ENCODE measurements at places on chromosomes 2 and 18.

DNA sequence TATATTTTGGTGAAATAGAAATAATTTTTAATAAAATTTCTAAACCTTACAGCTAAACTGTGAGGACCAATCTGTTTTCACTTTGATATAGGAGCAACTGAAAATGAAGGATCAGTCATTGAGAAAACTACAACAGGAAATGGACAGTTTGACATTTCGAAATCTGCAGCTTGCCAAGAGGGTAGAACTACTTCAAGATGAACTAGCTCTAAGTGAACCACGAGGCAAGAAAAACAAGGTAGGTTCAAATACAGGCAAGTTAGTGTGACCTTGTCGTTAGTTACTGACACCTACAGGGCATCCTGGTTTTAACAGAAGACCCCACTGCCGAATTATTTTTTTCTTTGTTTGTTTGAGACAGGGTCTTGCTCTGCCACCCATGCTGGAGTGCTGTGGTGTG lies 75.5 kb upstream of the STON1 start:
- peak; percentile 21 for DNase-seq

GRCh38 chr2:229335877-229336346 lies 64.8 kb upstream of the PID1 start:
- DNase-seq = no peak

GRCh38 chr2:47520825-47521665 lies 118.1 kb downstream of the MSH2 start:
- peak; percentile 60 for DNase-seq

DNA sequence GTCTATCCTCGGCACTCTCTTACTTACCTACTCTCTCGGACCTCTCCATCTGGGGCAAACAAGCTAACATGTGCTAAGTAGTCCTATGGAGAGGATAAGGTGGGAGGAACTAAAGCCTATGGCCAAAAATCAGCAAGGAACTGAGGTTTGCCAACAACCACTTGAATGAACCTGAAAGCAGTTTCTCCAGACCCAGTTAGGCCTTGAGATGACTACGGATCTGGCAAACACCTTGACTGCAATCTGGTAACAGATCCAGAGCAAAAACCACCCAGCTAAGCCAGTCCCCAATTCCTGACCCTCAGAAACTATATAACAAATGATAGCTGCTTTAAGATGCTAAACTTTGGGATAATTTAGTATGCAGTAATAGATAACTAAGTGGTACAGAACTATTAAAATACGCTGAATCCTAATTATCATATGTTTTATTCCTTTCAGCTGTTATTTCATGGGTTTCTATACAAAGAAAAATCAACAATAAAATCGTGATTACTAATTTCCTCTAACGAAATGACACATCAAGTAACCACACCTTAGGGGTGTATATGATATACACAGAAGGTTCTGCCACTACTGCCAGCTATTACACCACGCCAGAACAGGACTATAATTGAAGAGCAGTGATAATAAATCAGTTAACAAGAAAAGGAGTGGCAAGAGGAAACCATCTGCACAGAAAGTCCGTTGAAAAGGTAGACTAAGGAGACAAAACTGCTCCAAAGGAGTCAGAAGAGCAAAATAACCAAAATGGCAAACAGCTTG lies 3.2 kb downstream of the FARSB start:
- no peak for DNase-seq

GRCh38 chr2:198096002-198096401 lies 291.6 kb downstream of the PLCL1 start:
- no peak for DNase-seq

DNA sequence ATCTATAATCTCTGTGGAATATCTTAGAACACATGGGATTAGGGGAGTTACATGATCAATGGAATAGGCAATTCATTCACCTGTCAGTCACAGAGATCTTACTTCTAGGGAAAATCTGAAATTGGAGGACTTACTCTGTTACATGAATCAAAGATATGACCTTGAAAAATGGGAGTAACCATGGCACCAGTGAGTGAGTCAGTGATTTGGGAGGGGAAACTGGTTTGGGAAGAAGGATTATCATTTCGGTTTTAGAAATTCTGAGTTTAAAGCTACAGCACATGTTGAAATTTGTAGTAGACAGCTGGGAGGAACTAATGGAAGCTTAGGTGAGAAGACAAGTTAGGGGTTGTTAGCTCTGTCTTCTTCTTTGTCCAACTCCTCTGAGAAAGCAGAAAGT lies 153.7 kb downstream of the CAMKMT start:
- no peak for DNase-seq

DNA sequence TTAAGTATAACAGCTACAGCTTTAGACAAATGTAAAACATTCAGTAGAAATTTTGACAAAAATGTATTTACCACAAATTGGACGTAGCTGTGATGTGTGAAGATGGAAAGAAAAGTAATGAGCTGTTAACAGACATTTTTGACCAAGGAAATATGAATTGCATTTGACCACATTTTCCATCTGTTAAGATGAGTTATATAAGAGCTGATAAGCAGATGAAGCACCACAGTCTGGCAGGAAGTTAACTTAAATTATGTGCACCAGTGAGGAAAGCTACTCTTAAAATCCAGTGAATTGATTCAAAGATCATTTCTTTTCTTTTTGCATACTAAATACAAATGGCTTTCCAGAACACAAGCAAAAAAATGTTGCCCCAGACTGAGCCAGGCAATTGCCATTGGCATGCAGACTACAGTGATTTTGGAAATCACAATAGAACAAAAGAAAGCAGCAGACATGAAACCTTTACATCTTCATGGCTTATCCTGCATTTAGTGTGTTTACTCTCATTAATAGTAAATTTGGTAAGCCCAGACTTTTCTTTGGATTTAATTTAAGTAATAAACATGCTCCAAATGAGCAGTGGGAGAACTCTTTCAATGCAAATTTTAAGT lies 493.7 kb downstream of the TMX3 start:
- DNase-seq = peak; percentile 28

DNA sequence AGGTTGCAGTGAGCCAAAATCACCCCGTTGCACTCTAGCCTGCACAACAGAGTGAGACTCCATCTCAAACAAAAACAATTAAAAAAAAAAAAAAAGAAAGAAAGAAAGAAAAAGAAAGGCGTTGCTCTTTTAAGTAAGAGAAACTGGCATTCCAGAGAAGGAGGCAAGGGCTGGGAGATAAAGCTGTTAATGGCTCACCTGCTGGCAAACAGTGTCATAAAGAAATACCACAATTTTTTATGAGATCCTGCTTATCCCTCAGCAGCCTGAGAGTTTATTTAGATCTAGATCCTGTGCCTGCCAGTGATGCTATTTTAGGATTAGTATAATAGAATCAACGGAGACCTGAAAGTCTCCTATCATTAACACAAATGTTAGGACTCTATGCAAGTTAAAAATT lies 16.3 kb downstream of the SLC19A3 start:
- DNase-seq = peak; percentile 6

GRCh38 chr2:108536133-108536780 lies 2.0 kb downstream of the LIMS1 start:
- DNase-seq = no peak

- peak; percentile 37 for DNase-seq
These were observed 380.4 kb downstream of the TNS1 start for GRCh38 chr2:217622205-217623060.

DNA sequence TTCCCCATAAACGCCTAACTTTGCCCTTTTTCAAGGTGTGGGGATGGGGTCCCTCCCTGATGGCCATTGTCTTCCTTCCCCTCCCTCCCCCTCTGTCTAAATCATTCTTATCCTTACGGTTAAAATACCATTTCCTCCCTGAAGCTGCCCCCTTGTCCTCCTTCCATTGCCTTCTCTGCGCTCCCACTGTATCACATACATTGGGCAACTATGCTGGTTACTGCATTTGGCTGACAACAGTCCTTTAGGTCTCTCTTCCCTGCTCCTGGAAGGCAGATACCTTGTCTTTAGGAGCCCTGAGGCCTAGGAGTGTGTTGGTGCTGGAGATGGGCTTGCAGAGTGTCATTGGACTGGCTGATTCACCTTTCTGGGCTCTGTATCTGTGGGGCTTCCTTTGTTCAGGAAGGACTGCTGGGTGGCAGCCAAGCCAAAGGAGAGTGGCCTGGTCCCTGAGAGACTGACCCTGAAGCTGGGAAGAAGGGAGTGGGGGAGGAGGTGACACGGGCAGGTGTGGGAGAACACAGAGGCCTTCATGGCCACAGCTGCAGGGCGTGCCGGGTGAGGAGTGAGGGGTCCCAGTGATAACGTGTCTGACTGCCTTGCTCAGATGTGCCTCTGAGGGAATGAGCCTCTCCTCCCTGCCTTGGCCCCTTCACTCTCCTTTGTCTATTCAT lies 2.2 kb downstream of the WNT6 start:
- DNase-seq = no peak

DNA sequence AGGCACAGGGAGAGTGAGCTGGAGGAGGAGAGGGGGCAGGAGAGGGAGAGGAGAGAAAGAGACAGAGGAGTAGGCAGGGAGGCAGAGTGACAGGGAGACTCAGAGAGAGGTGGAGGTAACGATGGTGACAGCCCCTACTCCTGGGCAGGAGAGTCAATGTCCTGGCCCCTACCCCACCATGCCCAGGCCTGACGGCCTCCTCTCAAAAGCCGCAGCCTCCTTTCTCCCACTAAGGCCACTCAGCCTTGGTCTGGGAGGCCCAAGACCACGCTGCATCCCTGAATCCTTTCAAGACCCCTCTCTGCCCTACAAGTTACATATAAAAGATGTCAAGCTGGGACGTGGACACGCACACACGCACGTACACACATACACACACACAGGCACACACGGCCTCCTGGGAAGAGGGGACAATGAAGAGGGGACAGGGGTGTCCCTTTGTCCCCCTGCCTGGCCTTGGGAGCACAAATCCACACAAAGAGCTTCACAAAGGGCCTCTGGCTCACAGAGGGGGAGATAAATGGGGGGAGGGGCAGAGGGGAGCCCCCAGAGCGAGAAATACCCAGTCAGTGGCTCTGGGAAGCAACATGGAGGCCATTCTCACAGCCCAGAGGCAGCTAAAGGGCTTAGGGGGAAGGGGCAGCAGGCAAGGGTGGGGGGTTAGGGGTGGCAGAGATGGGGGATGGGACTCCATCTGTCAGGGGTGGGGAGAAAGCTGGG lies 19.5 kb upstream of the TNS1 start:
- no peak for DNase-seq

DNA sequence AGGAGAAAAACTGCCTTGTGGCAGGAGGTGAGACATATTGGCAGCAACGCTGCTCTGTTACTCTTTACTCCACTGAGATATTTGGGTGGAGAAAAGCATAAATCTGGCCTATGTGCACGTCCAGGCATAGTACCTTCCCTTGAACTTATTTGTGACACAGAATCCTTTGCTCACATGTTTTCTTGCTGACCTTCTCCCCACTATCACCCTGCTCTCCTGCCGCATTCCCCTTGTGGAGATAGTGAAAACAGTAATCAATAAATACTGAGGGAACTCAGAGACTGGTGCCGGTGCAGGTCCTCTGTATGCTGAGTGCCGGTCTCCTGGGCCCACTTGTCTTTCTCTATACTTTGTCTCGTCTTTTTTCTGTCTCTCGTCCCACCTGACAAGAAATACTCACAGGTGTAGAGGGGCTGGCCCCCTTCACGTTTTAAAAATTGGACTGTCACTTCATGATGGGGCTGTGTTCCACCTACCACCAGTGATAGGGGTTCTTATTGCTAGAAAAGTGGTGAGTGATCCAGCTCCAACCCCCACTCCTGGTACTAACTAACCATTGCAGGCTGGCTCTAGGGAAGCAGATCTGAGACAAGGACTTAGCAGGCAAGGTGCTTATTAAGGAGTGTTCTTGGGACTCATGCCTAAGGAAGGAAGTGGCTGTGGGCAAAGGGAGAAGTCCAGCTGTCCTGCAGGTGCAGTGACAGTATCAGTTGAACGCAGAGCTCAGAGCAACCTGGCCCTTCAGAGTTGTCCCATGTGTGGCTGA lies 51.7 kb downstream of the LONRF2 start:
- no peak for DNase-seq

DNA sequence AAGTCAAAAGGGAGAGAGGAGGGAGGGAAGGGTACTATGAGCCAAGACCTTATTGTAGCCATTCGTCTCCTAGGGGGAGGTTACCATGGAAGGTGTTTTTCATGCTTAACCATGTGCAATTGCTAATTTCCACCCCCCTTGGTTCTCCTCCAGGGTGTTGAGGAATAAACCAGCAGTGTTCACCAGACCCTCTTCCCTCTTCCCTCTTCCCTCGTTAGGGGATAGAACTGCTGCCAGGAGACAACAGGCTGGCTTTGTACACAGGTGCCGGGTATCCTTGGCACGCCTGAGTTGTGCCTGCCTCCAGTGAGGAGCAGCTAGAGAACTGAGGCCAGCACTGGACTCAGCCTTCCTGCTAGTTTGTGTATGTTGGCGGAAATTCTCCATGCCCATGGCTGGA lies 41.1 kb upstream of the ARL5A start:
- no peak for DNase-seq

- no peak for DNase-seq
These were observed 48.1 kb upstream of the TBC1D8 start for GRCh38 chr2:101199251-101199791.

DNA sequence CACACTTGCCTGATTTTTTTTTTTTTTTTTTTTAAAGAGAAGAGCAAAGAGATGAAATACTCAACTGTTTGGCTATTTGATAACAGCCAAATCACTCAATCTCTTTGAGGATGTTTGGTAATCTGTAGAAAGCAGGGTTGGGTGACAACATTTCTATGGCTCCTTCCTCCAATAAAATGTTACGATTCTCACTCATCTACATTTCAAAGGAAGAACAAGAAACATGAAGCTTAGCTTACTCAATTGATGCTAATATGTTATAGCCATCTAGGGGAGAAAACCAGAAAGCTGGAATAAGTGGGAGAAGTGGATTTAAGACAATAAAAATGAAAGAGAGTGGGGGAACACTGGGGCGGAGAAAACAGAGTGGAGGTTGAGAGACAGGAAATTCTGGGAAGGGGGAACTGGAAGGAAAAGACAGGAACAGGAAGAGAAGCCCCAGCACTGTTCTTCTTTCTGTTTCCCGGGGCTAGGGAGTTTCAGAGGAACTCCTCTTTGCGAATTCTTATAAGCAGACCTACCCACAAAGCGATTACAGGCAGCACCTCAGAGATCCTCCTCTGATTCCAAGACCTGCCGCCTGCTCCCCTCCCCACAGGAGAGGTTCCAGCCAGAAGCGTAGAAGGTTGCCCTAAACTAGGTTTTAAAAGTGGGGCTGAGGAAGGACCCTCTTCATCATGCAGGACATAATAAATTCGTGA lies 13.3 kb downstream of the ST3GAL5 start:
- DNase-seq = peak; percentile 26

- no peak for DNase-seq
These were observed 1237.6 kb upstream of the LRRTM1 start for GRCh38 chr2:81542119-81542518.

DNA sequence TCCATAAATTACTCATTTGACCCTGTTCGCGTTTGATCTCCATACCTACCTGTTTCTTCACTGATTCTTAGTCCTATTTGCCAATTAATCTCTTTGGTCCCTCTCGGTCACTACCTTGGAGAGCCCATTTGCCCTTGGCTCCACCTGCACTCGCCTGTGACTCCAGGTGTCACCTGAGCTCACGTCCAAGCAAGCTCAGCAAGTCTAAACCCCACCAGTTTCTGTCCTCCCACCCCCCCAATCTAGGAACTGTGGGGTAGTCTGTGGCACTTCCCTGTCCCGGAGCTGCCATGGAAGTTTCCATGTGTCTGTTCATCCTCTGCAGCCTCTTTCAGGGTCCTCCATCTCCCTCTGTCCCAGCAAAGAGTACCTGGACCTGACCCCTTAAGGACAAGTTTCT lies 68.1 kb upstream of the BCL2L11 start:
- DNase-seq = no peak

Measured in A673 (cell line).